ENCODE measurements at places on chromosomes 4 and X. TPM values are rescaled to one million over a fixed set of nuclear protein-coding genes. Genes with fewer than 3 reads are reported as not detected.

- DNase-seq, result no peak
Observed at GRCh38 chr4:173498023-173498422, 32.0 kb downstream of the HAND2 start.

DNA sequence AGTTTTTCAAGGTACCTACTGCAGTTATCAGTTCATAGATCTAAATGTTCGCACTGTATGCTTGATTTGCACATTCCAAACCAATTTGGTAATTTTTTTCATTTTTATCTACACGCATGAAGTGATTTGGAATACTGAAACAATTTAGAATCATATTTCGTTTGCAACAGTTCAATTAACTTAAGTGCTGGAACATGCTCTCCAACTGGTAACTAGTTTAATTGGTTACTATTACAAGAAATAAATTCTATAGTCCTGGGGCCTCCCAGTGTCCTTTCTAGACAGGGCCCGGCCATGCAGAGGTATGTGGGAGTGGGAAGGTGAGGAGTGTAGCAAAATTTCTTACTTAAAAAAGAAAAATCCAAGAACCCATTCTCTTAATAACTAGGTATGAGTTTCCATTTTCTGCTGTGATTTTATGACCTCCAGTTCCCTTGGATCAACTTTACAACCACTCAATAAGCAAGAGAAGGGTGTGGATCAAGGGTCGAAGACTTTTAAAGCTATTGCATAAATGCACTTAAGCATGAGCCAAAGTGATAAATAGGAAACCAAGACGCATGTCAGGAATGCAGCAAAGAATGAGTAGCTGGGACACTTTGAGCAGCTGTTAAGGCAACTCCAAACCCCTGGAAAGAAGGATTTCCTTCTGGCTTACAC lies 106.9 kb downstream of the PPARGC1A start:
- DNase-seq, result peak; percentile 6

DNA sequence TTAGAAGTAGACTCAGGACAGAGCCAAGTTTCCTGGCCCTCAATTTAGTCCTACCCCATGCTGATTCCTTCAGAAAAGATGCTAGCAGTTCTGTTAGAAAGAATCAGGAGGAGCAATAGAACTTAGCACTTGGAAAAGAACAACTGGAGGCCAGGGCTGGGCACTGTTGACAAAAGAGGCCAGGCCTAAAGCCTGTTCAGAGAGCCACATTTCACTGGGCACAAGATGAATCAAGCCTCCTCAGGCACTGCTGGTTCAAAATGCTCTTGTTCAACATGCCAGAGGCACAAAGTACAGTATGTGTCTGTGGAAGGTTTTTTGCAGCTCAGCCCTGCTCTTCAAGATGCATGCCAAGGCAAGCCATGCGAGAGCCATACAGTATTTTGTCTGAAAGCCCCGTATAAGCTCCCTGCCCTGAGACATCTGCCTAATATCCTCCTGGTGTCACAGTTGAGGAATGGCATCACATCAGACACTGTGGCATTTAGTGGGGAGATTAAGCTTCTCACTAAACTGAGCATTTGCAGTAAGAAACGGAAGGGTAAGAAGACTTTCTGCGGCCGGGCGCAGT lies 53.7 kb downstream of the RASL11B start:
- DNase-seq, result no peak

DNA sequence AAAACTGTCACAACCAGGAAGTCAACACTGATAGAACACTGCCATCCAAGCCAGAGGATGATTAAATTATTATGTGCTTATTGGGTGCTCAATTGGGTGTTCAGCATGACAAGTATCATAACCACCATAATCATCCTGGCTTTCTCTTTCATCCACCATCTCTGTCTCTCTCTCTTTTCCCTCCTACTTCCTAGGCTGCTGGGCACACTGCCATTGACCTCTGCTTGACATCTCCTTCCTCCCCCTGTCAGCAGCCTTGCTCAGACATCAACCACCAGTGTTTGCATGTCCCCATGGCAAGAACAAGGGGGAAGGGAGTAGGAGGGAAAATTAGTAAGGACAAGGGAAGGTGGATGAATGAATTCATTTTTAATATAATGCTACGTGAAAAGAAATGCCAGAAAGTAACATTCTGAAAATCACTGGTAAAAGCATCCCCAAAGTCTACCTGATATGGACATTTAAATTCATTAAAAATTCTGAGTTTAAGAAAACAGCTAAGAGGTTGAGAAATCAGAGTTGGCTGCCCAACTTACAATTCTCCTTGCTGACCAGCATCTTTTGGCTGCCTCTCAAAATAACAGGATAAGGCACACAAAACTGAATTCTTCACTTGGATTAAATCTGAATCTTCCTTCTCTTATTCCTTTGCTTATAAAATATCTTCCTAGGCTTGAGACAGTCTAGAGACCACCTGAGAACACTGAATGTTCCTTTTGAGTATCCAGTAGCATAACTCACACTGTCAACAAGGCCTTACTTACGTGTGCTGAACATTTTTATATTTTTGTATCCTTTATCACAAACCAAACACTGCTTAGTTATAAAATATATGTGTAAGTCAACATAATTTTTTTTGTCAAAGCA lies 48.5 kb downstream of the SNCA start:
- DNase-seq, result peak; percentile 34

DNA sequence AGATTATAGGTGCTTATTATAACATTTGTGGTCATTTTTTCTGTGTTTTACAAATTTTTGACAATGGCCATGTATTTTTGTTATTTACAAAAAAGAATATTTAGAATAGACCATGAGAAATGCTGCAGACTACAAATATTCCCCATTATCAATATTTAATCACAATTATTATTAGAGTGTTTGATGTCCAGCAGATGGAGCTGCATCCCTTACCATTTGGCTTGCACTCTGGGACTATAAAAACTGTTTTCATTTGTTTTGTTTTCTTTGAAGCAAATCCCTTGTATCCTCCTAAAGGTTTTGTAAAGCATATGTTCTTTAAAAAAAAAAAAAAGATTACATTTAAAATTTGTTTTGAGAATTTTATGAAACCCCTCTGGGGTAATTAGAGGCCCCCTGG lies 85.6 kb upstream of the CXorf66 start:
- DNase-seq, result no peak

DNA sequence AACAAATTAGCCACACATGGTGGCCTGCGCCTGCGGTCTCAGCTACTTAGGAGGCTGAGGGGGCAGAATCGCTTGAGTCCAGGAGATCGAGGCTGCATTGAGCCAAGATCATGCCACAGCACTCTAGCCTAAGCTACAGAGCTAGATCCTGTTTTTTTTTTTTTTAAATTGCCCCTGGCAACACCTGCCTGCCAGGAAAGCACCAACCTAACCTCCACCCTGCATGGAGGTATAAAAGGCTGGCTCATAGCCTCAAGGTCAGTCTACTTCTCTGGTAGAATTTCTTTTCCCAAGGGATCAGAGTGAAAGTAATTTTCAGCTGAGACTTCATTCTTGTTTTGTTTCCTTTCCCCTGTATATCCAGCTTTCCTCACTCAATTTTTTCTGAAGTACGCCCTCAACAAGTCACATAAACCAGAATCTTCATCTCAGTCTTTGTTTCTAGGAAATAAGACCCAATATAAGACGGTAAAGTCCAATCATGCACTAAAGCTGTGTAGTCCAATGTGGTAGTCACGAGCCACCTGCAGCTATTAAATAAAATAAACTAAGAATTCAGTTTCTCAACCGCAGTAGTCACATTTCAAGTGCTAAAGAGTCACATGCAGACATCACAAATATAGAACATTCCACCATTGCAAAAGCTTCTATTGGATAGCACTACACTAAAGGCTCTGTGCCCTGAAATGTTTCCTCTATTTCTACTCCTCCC lies 113.3 kb downstream of the HPGD start:
- DNase-seq, result no peak

- no peak for DNase-seq
Observed at GRCh38 chr4:184395971-184396391, 78.4 kb downstream of the IRF2 start.

GRCh38 chr4:102527695-102528283 lies 26.6 kb downstream of the NFKB1 start:
- no peak for DNase-seq

GRCh38 chr4:7539659-7540058 lies 104.9 kb upstream of the PSAPL1 start:
- DNase-seq, result no peak

DNA sequence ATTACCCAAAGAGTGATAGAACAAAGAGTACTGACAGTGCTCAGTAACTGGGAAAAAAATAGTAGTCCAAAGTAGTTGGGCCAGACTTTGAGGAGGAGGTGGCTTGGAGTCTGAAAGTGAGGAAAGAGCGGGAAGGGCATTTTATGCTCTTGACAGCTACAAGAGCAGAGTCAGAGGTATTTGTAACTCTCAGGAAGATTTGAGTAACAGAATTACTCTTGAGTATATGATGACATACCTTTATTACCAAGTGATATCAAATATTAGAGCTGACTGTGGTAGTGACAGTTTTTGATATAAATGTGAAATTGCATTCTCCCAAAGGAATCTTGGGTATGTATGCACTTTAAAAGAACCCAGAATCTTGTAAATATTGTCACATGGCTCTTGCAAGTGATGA lies 2.2 kb downstream of the SLAIN2 start:
- no peak for DNase-seq

- peak; percentile 61 for DNase-seq
Observed at GRCh38 chr4:11297201-11297600, 131.5 kb downstream of the HS3ST1 start.

GRCh38 chrX:127568691-127569090 lies 483.5 kb downstream of the ACTRT1 start:
- DNase-seq, result no peak

DNA sequence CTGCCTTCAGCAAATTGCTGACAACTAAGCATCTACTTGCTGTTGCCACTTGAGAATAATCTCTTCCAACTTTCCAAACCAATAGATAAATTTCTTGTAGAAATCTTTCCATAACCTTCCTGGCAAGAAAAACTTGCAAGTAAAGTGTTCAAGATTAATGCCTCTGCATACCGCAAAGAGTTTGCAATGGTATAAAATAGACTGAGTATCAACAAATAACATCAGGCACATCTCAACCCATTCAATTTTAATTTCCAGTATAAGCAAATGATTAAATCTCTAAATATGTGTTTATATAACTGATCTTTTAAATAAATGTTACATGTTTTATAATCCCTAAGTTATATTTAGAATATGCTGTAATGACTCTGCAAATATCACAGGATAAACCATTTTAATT lies 275.2 kb upstream of the AGA start:
- DNase-seq, result no peak

- peak; percentile 99 for DNase-seq
Observed at GRCh38 chr4:169337510-169337909, 66.8 kb upstream of the SH3RF1 start.

DNA sequence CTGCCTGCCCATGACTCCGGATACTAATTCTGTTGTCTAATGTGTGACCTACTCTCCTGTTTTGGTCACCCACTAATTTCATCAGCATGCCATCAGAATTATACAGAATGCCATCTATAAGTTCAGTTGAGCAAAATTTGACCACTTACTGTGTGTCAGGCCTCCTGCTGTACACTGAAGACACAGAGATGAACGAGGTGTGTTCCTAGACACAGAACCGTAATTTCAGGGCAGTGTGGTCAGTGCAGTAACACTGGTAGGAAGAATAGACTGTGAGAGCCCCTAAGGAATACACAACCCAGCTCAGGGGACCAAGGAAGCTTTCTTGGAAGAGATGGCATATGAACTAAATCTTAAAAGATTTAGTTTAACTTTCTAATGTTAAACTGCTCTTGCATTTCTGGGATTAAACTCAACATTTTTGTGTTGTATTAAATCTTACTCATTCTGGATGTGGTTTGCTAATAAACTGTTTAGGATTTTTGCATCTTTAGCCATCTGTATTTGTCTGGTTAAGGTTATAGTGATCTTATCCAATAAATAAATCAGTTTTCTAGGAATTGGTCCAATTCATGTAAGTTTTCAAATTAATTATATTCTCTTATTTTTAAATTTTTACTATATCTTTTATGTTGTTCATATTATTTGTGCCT lies 34.3 kb downstream of the KANTR start:
- peak; percentile 6 for DNase-seq

GRCh38 chr4:25925486-25926201 lies 11.6 kb downstream of the SMIM20 start:
- no peak for DNase-seq

DNA sequence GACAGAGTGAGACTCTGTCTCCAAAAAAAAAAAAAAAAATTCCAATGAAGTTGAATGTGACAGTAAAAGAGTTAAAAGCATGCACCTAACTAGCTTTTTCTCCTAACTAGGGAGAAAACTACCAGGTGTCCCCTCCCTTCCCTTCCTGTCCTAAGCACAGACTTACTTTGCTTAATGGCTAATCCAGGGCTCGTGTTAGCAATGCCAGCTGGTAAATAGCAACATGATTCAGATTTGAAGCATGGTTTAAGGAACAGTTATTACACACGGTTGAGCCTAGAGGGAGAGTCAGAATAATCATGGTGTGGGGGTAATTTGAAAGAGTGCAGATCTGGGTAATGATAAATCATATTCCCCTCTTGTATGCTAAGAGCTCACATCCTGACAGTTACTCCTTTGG lies 338.3 kb downstream of the STIM2 start:
- DNase-seq, result no peak

- DNase-seq, result no peak
Observed at GRCh38 chr4:79013756-79014155, 74.5 kb upstream of the PAQR3 start.

- DNase-seq, result peak; percentile 15
Observed at GRCh38 chr4:169963998-169964397, 62.2 kb downstream of the MFAP3L start.

DNA sequence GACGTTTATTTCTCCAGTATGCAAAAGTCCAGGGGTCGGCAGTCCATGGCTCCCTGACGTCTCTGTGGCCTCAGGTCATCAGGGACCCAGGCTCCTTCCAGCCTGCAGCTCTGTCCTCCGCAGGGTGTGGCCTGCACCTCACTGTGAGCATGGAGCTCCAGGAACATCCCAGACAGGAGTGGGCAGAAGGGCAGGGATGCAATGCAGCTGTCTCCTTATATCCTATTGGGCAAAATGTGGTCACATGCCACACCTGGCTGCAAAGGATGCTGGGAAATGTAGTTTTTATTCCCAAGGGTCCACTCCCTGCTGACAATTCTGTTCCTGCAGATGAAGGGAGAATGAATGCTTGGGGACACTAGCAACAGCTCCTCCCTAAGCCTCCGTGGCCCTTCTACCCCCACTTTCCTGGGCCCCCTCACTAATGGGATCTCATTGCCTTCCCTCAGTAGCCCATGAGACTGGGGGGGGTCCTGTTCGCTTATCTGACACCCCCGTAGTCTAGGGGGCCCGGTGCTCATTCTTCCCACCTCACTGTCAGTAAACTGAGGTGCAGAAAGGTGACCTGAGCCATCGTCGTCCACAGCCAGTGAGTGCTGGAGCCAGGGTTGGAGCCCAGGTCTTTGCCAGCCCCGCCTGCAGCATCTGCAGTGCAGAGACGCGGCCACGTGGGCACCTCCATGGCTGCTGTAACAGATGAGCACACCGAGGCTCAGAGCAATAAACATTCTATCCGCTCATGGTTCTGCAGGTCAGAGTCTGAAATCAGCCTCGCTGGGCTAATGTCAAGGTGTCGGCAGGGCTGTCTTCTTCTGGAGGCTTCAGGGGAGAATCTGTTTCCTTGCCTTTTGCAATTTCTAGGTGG lies 5.9 kb upstream of the GRPEL1 start:
- peak; percentile 16 for DNase-seq

The PAQR3 gene
- total RNA-seq, result 29.0 TPM

The MAGEB1 gene
- not detected for total RNA-seq

The JAKMIP1 gene
- 0.79 TPM for total RNA-seq

The CT45A8 gene
- total RNA-seq, result not detected

The TLL1 gene
- 2.7 TPM for total RNA-seq

The ATP8A1 gene
- 2.9 TPM for total RNA-seq

The C4orf50 gene
- total RNA-seq, result 0.17 TPM

The XG gene
- 0.30 TPM for total RNA-seq

The FIP1L1 gene
- 50.9 TPM for total RNA-seq

The IBSP gene
- not detected for total RNA-seq

The RXFP1 gene
- total RNA-seq, result 0.14 TPM

All from astrocyte (in vitro differentiated cells and primary cell).